H9 (cell line): ENCODE measurements at places on chromosomes 1 and 21. TPM values are rescaled to one million over a fixed set of nuclear protein-coding genes. Genes with fewer than 3 reads are reported as not detected.

- no peak for DNase-seq
These were observed 53.5 kb downstream of the LDLRAD2 start for GRCh38 chr1:21865609-21865942.

GRCh38 chr1:68479501-68479900, 17.4 kb downstream of the DEPDC1 start:
- DNase-seq, result no peak

- no peak for DNase-seq
These were observed 27.4 kb downstream of the MORC3 start for GRCh38 chr21:36347278-36347961.

GRCh38 chr1:226322986-226323385, 14.0 kb upstream of the LIN9 start:
- DNase-seq, result no peak

- DNase-seq, result no peak
These were observed 244.8 kb upstream of the RGS18 start for GRCh38 chr1:191913260-191913977.

DNA sequence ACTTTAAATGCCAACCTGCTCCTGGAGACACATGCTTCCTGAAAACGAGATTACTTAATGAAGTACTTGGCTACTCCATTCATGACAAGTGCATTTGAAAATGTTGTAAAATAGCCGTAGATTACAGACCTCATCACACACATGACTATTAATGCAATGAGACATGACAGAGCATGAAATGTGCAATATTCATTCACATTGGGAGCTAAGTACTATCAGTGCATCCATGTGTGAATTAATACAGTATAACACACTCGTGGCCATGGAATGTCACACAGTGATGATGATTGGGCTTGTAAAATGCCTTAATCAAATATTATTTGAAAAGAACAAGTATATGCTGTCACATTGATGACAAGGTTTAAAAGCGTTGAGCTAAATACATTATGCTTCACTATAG, 407.0 kb downstream of the AMY1C start:
- DNase-seq, result no peak

GRCh38 chr1:97693601-97694000, 227.2 kb downstream of the DPYD start:
- DNase-seq, result no peak

- DNase-seq, result no peak
These were observed 21.1 kb downstream of the CD53 start for GRCh38 chr1:110893908-110894490.

GRCh38 chr1:168091720-168092550, 44.8 kb downstream of the GPR161 start:
- no peak for DNase-seq

DNA sequence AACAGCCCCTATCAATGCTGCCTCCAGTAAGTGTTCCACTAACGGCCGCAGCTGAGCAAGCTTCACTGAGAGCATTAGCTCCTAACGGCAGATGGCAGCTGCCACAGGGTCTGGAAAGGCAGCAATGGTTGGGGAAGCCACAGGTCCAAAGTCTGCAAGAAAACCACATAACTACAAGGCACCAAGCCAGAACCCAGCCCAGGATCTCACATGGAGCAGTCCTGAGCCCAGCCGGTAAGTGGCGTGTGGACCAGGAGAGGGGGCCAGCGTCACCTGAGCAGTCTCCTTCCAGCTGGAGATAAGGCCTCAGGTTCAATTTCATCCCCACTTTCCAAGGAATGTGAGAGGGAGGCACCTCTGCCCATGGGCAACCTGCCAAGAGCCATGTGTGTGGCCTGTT, 13.2 kb downstream of the SYT2 start:
- DNase-seq, result no peak

DNA sequence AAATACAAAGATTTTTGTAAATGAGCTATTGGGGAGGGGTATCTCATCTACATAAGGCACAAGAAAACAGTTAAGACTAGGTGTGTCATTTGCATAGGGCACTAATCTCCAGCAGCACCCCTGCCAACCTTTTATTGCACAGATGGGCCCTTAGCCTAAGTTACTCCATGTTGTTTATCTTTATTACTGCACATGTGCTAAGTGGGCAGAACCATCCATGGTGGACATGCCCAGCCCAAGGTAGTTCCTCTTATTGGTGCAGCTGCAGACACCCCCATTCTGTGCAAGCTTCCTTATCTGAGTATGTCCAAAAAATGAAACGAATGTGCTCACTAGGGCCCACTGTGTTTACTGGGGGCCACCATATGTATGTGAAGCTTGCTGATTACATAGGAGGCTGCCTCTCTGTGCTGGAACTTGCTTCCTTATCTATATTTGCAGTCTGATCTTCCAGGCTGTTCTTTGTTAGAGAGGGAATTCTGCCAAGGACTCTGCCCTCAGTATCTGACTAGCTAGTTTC, 77.3 kb upstream of the NEK7 start:
- DNase-seq, result no peak

DNA sequence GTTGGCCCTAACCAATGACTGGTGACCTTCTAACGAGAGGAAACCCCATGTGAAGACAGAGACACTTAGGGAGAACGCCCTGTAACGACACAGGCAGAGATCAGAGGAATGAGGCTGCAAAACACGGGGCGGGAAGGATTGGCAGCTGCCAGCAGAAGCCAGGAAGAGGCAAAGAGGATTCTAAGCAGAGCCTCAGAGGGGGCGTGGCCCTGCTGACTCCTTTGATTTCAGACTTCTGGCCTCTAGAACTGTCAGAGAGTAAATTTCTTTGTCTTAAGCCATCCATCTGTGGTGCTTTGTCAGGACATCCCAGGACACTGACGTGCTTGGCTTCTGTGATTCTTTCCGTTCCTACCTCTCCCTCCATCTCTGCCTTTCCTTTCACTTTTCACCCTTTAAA, 79.3 kb downstream of the SH3BGR start:
- DNase-seq, result peak; percentile 57

GRCh38 chr1:151128800-151129199, 17.6 kb downstream of the SEMA6C start:
- no peak for DNase-seq

GRCh38 chr21:35635261-35635660, 425.1 kb downstream of the SETD4 start:
- no peak for DNase-seq

GRCh38 chr1:62286786-62287224, 32.4 kb downstream of the KANK4 start:
- peak; percentile 72 for DNase-seq

DNA sequence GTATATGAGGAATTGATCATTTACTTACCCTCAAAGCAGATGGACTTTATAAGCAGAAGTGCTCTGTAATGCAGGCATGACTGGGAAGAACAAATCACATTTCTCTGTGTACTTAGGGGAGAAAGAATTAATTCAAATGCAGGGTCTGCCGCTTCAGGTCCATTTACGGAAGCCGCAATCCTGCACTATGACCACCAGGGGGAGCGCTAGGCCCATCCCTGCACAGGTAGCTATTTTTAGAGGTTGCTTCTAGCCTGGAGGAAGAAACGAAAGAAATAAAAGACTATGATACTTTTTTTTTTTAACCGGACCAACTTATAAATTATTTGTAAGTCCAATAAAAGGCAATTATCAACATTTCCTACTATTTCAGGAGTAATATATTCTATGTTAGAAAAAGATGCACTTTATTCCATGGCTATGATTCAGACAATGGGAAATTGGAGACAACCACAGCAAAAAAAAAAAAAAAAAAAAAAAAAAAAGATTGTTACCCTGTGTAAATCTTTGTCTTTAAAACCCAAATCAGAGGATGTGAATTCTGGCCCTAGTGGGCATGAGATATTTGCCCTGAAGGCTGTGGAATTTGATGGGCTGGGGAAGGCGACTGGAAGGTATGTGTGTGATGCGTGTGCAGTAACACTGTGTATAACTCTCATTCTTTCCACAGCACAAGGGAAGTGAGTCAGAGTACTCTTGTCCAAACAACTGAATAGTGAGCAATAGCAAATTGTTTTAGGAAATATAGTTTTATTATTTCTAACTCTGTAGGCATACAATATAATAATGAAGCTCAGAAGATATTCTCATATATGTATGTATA, 12.9 kb upstream of the FYB2 start:
- peak; percentile 64 for DNase-seq

- peak; percentile 37 for DNase-seq
These were observed 55.8 kb upstream of the RC3H1 start for GRCh38 chr1:174077749-174078490.

DNA sequence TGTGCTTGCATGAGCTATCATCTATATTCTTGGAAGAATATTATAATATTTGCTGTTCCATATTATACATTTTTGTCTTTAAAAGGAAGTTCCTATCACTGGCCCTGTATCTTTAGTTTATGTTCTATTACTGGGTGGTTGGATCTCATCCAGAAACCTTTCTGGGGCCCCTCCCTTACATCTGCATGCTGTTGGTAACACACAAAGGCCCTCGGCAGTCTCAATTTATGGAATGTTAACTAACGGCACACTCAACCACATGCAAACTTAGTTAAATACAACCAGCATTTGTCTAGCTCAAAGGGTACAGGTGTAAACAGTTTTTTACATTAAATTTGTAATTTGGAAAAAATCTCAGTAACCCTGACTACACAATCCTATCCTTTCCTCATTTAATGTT, 9.7 kb upstream of the HYI start:
- DNase-seq, result no peak

DNA sequence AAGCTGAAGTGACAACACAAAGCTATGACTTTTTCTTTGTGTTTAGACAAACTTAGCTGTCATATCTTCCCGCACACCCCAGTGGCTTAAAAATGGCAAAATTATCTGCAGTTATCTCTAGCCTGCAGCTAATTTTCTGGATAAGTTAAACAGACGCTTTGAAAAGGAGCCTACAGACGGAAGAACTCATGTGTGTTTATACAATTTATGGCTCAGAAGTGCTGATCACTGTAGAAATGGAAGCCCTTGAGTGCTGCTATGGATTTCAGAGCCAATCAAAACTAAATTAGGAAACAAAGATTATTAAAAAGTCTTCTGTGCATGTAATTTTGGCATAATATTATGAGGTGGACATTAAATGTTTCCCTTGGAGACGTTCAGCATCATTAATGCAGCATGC, 11.6 kb downstream of the NTNG1 start:
- DNase-seq, result no peak

GRCh38 chr1:43853161-43853921, 80.3 kb upstream of the ARTN start:
- DNase-seq, result no peak

DNA sequence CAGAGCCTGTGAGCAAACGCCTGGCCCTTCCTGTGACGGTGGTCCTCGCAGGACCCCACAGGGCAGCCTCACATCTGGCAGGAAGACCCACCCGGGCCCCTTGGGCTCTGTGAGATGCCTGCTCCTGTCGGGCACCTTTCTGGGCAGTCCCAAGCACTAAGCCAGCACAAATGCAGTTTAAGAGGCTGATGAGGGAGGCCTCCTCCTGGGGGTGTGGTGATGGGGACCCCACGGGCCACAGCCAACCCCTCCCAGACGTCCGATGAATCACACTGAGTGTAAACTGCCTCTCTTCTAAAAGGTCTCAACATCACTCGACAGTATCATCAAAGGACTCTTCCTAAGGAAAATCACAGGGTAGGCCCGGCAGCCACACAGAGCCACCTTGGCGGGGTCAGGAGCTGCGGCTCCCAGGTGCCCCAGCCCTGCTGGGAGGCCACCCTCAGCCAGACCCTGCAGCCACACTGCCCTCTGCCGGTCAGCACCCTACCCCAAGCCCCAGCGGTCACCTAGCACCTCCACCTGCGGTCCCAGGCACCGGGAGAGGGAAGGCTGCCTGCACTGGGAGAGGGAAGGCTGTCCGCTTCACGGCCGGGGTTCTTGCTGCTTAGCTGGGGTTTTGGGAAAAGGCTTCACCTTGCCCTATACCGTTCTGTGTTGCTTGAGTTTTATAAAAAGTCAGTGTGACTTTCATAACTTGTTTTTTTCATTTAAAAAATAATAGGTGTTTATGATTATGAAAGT, 3.9 kb upstream of the PRKCZ start:
- DNase-seq, result peak; percentile 94

DNA sequence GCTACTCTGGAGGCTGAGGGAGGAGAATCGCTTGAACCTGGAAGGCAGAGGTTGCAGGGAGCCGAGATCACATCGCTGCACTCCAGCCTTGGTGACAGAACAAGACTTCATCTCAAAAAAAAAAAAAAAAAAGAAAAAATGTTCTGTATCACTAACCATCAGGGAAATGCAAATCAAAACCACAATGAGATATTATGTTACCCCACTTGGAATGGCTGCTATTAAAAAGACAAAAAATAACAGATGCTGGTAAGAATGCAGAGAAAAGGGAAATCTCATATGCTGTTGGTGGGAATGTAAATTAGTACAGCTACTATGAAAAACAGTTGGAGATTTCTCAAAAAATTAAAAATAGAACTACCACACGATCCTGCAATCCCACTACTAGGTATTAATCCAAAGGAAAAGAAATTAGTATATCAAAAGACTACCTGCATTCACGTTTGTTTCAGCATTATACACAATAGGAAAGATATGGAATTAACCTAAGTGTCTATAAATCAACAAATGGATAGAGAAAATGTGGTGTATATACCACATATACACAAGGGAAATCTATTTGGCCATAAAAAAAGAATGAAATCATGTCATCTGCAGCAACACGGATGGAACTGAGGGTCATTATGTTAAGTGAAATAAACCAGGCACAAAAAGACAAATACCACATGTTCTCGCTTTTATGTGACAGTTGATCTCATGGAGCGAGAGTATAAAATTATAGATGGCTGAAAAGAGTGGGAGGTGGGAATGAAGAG, 62.6 kb downstream of the ABL2 start:
- DNase-seq, result no peak

- DNase-seq, result peak; percentile 97
These were observed 37.0 kb downstream of the NUAK2 start for GRCh38 chr1:205284420-205285144.

GRCh38 chr1:63728611-63729226, 45.1 kb upstream of the ROR1 start:
- peak; percentile 70 for DNase-seq

DNA sequence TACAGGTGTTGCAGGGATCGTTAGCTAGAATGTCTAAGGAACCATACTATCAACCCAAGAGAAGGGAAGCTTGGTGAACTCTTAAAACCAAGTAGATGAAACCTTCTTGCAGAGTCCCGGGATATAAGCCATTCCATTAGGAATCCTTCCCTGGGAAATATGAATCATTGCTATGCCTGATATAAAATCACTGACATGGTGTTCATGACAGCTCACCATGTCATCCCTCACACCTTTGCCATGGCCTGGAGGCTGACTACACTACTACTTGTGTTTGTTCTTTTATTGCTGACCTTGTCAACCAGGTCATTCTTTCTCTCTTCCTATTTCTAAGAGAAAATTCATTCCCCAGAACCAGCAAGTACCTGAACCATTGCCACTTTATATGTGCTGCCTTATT, 12.1 kb downstream of the ST6GALNAC3 start:
- no peak for DNase-seq

- DNase-seq, result peak; percentile 47
These were observed 39.5 kb upstream of the CNTN2 start for GRCh38 chr1:205003358-205004131.

Gene FMO5
- total RNA-seq, result 0.61 and 0.72 TPM in 2 replicates

Gene RIPPLY3
- total RNA-seq, result 1.7 and 1.9 TPM in 2 replicates

Gene IL10
- not detected in 2 replicates for total RNA-seq

Gene LCE3D
- total RNA-seq, result not detected in 2 replicates

Gene LAMB3
- total RNA-seq, result 0.26 and 0.28 TPM in 2 replicates

Gene CELA2A
- total RNA-seq, result not detected in 2 replicates

Gene FAM43B
- total RNA-seq, result 0.20 and 0.22 TPM in 2 replicates

Gene GNB1
- total RNA-seq, result 382 and 400 TPM in 2 replicates

Gene KCNJ10
- 0.42 and 0.44 TPM in 2 replicates for total RNA-seq

Gene SPRR4
- total RNA-seq, result not detected in 2 replicates

Gene CADM3
- total RNA-seq, result 5.6 and 5.7 TPM in 2 replicates

Gene KCNA3
- total RNA-seq, result 0.68 and 0.92 TPM in 2 replicates

Gene FLAD1
- total RNA-seq, result 97.0 and 102 TPM in 2 replicates

Gene ETV3L
- total RNA-seq, result 0.75 and 0.96 TPM in 2 replicates

Gene TADA1
- 19.5 and 20.7 TPM in 2 replicates for total RNA-seq

Gene HES3
- 89.9 and 93.4 TPM in 2 replicates for total RNA-seq
